Endodermal cell (in vitro differentiated cells): ENCODE measurements at places on chromosomes 4 and X.

DNA sequence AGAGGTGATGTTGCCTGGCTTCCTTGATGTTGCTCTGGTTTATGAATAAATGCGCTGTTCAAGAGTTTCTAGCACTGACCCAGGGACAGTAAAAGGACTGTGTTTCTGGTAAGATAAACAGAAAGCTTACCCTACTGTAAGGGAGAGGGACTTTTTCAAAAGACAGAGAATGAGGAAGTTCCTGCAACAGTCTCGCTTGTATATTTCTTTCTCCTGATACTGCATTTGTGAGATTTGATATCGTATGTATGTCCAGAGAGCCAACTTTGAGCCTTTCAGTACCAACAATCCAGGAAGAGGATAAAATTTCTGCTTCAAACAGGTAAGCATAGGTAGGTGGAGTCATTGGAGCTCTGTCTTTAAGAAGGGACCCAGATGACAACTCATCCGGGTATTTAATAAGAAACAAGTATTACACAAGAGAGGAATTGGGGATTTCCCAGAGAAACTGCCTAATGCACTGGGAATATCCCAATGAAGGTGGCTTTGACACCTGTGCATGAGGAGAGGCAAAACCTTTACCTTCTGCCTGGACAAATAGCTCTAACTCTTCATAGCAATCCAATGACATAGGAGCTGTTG, 773 bp downstream of the DAPP1 start:
- DNase-seq, result no peak

- DNase-seq, result no peak
Observed at GRCh38 chr4:88014386-88014905, 7.0 kb downstream of the PKD2 start.

GRCh38 chr4:149790172-149790907, 25.3 kb downstream of the IQCM start:
- no peak for DNase-seq

DNA sequence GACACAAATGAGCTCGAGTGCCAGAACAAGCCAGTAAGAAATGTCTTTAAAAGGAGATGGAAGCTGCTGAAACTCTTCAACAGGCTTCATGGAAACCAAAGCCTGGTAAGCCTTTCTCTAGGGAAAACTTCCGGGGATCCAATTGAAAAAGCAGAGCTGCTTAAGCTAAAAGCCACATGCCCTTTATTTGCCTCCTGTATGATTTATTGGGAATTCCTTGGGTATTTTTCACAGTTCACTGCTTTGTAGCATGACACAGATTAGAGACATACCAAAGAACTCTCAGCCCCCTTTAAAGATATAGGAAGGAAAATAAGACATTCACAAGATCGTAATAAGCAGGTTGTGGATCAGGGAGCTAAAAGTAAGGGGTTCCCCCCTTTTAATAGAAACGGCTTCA, 6.5 kb upstream of the ARHGAP6 start:
- DNase-seq, result no peak

DNA sequence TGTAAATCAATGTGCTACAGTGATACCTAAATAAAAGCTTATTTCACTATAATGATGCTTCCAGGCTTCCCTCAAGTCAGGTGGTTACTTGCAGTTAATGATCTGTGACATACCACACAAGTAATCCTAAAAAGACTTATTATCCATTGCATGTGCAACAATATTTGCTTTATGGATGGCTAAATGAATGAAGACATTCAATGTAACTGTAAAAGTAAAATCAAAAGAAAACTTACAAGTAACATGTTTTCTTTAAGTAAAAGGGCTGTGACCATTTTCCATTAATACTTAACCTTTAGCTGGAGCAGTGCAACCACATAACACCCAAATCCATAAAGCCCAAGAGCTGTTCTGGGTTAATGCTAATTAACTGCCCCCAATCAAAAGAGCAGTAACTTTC, 42.6 kb downstream of the RAB28 start:
- no peak for DNase-seq

DNA sequence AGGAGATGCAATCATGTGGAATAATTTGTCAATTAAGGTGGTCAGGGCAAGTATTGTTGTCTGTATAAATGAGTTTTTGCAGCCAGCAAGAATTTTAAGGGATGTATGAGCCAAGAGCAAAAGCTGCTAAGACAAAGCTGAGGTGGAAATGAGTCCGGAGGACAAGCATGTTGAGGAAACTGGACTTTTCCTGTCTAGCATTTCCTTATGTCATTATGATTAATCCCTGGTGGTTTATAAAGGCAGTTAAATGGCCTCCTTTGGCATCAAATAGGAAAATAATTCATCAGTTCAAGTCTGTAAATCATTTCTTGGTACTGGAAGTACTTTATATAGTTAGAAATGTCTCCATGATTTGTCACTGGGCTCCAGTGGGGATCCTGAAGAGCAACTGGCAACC, 61.6 kb upstream of the TEX13A start:
- no peak for DNase-seq

DNA sequence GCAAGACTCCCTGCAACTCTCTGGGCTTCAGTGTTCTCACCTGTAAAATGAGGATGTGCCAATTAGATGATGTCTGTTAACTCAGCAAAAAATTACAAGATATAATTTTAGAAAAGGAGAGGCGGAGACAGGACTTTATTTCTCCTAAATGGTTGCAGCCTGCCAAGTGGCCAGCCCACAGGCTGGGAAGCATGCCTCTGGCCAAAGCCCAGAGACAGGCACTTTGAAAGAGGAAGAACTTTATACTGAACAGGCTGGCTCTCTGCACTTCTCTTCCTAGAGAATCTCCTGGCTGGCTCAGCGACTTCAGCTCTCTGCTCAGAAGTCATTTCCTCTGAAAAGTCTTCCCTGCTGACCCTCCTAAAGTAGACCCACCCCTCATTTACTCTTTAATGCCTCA, 3.7 kb downstream of the PRDM5 start:
- DNase-seq, result no peak

DNA sequence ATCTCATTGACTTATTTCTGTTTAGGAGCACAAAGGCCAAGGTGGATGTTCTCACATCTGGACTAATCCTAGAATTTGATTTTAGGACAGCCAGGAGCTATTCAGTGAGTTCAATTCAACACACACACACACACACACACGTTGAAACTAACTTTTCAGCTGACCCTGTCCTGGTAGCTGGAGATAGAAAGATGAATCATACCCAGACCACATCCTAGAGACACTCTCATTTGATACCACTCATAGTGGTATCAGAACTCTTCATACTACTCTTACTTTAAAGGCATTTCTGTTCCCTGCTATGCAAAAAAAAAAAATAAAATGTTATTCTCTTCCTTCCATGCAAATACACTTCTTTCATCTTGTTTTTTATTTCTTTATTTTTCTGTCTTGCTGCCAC, 36.7 kb downstream of the KLF8 start:
- DNase-seq, result no peak

- no peak for DNase-seq
Observed at GRCh38 chr4:68310651-68311247, 39.1 kb downstream of the YTHDC1 start.

- no peak for DNase-seq
Observed at GRCh38 chr4:16684097-16684496, 214.3 kb downstream of the LDB2 start.

DNA sequence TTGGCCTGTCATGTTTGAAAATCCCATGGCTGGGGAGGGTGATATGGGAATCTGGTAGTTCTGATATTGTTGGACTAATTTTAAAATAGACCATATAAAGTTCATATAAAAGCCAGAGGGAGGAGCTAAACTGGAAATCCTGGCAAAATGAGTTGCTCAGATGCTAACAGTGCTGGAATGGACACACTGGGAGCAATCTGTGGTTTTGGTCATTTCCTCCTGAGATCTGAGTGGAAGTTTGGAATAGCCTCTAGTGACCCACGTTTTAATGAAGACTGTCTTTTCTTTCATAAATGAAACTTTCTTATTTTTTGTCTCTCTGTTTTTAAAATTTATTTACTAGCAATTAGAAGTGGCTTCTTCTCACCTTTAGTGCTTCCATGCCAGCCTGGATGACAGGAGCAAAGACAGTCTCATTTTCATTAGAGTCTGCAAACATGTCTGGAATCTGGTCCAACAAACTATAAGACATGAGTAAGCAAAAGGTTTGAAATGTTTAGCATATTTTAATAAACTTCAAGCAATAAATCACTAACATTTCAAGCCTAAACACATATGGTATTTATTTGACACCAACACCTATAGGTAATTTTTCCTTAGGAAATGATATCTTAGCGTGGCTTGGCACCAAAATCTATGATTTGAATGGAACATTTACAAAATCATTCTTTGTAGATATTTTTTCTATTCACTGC, 66.6 kb downstream of the METTL14 start:
- DNase-seq, result no peak

- no peak for DNase-seq
Observed at GRCh38 chrX:10246297-10246696, 89.5 kb downstream of the CLCN4 start.

- DNase-seq, result no peak
Observed at GRCh38 chr4:21544955-21545354, 403.6 kb downstream of the KCNIP4 start.

DNA sequence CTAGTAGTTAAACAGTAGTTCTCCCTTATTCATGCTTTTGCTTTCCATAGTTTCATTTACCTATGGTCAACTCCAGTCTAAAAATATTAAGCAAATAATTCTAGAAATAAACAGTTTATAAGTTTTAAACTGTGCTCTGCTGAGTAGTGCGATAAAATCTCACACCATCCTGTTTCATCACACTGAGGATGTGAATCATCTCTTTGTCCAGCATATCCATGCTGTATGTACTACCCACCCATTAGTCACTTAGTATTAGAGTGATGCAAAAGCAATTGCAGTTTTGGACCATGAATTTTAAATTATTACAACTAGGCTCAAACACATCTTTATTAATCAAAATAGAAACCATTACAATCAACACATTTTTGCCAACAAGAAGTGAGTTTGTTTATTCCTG, 187.4 kb downstream of the TEX13C start:
- DNase-seq, result no peak

- no peak for DNase-seq
Observed at GRCh38 chr4:175542786-175543185, 269.3 kb downstream of the GPM6A start.

DNA sequence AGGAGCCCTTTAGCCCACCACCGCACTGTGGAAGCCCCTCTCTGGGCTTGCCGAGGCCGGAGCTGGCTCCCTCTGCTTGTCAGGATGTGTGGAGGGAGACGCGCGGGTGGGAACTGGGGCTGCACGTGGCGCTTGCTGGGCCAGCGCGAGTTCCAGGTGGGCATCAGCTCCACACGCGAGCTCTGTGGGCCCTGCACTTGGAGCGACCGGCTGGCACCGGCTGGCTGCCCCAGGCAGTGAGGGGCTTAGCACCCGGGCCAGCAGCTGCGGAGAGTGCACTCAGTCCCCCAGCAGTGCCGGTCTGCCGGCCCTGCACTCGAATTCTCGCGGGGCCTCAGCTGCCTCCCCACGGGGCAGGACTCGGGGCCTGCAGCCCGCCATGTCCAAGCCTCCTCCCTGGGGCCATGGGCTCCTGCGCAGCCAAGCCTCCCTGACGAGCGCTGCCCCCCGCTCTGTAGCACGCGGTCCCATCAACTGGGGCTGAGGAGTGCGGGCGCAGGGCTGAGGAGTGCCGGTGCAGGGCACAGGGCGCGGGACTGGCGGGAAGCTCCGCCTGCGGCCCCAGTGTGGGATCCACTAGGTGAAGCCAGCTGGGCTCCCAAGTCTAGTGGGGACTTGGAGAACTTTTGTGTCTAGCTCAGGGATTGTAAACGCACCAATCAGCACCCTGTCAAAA, 93.6 kb downstream of the DTHD1 start:
- DNase-seq, result no peak

GRCh38 chrX:580030-580429, 50.6 kb upstream of the SHOX start:
- DNase-seq, result no peak

- DNase-seq, result no peak
Observed at GRCh38 chr4:40992472-40993295, 221.7 kb downstream of the APBB2 start.

- no peak for DNase-seq
Observed at GRCh38 chr4:48970471-48970921, 15.6 kb upstream of the CWH43 start.

GRCh38 chrX:131728295-131729145, 184.6 kb downstream of the OR13H1 start:
- no peak for DNase-seq

- DNase-seq, result no peak
Observed at GRCh38 chr4:144509088-144510015, 136.6 kb upstream of the HHIP start.

GRCh38 chrX:129654652-129655546, at the start of gene APLN:
Gene APLN (minus strand): TSS chrX:129654956. CDS start chrX:129654630, 326 bp downstream.
- peak; percentile 58 for DNase-seq

- DNase-seq, result no peak
Observed at GRCh38 chr4:100849319-100849718, 331.5 kb upstream of the EMCN start.

DNA sequence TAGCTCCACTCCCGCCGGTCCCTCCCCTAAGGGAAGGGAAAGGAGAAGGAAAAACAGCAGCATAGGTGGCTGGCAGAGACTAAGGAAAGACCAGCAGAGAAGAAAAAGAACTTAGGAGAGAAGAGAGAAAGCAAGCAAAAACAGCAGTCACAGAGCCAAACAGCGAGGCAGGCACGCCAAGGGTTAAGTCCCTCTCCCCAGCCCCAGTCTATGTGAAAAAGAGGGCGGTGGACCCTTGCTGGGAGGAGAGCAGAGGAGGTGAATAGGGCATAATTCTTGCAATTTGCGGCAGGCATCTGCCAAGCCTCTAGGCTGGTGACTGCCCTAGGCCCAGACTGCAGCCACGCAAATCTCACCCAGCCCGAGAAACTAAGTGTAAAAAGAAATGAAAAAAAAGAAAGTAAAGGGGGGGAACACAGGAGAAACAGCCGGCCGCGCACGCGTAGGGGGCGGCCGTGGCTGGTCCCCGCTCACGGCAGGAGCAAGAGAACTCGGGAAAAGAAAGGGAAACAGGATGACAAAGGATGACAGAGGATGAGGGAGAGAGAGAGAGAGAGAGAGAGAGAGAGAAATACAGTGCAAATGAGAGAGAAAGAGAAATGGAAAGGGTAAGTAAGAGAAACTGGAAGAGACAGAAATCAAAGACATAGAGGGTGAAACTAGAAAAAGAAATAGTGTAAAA, 48.6 kb downstream of the MAGEA9 start:
- peak; percentile 88 for DNase-seq

DNA sequence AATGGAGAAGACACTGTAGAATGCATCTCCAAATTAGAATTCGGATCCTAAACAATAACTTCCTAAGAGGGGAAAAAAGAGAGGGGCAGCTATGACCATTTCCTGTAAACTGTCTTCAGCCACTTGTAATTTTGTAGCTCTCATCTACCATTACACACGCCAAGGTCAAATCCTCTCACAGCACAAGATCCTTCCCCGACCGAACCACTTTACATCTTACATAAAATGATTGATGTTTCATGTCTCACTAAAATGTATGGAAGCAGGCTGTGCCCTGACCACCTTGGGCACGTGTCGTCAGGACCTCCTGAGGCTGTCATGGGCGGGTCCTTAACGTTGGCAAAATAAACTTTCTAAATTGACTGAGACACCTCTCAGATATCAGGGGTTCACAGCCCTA, 24.1 kb upstream of the PBDC1 start:
- DNase-seq, result peak; percentile 50

GRCh38 chr4:53510321-53510720, 81.0 kb downstream of the LNX1 start:
- no peak for DNase-seq
